ENCODE measurements at places on chromosomes 3 and 15.

DNA sequence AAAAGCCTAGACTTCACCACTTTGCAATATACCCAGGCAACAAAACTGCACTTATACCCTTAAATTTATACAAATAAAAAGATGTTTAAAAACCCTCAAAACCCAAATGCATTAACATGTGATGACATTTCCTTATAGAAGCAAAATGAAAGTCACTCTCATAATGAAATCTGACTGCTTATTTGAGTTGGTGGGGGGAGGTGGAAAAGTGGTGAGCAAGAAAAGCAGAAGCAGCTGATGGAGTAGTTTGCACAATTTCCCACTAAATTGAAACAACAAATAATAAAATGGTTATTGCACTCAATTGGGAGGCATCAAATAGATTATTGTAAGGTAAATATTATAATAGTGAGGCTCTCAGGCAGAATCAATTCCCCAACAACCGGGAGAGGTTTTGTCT is 54.0 kb upstream of the GADL1 start:
- DNase-seq: no peak

DNA sequence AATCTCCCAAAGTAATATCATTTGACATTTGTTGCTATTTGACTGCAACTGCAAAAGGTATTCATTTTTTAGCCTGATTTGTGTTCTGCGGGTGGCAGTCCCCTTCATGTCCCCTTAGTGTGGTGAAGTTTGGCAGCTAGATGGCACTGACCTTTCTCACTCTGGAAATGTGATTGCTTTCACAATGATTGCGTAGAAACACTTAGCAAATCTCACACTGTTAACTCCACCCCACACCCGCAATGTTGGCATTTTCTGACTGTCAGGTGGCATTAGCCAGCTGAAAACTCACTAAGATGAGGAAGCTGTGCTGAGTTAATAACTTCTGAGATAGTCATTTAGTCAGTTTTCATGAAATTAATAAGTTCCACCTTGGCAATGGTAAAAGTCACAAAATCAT is 76.9 kb downstream of the TRIM69 start:
- DNase-seq: no peak

- DNase-seq: no peak
Observed at GRCh38 chr15:74352393-74352910, 15.0 kb downstream of the CYP11A1 start.

- no peak for DNase-seq
Observed at GRCh38 chr15:101158166-101159095, 93.4 kb downstream of the CHSY1 start.

GRCh38 chr3:79491029-79491641 is 276.7 kb downstream of the ROBO1 start:
- no peak for DNase-seq

GRCh38 chr15:73518876-73519733 is 76.1 kb downstream of the REC114 start:
- no peak for DNase-seq

GRCh38 chr15:92521624-92522008 is 127.9 kb downstream of the ST8SIA2 start:
- DNase-seq: peak; percentile 40

GRCh38 chr15:24318981-24319380 is 356.6 kb upstream of the NPAP1 start:
- DNase-seq: no peak

- no peak for DNase-seq
Observed at GRCh38 chr15:40633178-40633577, 39.1 kb downstream of the KNL1 start.

DNA sequence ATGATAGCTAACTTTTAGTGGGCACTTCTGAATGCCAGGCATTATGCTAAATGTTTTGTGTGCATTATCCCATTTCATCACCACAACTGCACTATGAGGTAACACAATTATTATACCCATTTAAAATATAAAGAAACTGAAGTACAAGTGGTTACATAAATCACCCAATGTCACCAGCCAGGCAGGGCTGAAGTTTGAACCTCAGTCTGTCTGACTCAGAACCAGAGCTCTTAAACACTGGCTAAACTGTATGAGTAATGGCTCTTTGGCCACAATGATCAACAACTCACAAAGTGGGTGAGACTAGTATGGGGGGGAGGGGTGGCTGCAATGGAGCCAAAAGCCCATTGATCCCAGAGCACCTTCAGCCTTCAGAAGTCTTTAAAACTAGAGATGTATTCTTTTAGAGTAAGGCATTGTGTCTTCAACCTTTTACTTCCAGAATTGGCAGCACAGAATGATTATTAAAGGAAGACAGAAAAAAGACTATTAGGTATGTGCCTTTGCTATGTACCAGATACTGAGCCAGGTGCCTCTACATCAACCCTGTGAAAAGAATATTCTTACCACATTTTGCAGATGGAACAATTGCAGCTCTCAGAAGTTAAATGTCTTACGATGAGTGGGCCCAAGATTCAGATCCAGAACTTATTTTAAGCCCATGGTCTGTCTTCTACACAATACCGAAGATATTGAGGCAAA is 166.9 kb downstream of the UACA start:
- DNase-seq: no peak

DNA sequence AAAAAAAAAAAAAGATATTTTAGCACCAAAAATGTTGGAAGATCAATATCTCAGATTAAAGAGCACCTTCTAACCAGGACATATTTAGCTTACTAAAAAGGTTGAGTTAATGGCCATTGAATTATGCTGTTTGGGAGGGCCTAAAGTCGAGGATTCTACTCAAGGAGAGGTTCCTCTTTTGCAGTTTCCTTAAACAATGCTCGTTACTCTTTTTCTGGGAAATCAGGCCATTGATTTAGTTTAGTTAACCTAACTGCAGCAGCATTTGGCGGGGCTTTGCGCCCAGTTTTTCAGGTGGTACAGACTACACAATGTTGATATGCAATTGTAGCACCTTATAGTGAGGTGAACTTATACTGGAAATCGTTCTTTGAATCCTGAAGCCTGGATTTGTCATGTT is 6.8 kb downstream of the ABHD2 start:
- DNase-seq: no peak

DNA sequence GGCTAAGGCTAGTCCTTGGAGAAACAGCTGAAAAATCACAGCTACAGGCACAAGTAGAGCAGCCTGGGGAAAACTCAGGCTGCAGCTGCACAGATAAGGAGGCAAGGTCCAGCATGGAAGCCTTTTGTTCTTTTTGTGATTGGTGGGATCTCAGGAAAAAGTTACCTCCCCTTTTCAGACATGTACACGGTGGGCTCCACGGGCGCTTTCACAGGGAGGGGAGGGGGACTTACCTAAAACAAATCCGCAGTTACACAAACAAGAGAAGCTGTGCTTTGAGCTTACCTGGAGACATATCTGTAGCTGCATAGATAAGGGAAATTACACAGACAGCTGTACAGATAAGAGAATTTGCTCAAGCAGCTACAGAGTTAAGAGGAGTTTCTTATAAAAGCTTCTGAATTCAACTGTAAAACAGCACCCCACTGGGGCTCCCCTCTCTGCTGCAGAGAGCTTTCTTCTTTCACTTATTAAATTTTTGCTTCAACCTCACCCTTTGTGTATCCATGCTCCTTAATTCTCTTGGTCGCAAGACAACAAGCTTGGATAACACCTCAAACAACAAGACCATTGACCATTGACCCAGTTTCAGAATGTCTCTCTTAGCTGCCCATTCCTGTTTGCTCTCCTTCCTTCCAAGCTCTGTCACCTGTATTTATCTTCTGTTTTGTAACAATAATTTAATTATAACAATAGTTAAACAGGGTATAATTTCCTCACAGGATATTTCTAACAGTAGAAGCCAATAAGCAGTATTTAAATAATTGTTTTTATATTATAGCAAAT is 10.9 kb upstream of the CD200 start:
- DNase-seq: no peak

- no peak for DNase-seq
Observed at GRCh38 chr3:36060950-36061349, 319.4 kb upstream of the STAC start.

GRCh38 chr3:44128057-44128775 is 113.5 kb upstream of the TOPAZ1 start:
- no peak for DNase-seq

DNA sequence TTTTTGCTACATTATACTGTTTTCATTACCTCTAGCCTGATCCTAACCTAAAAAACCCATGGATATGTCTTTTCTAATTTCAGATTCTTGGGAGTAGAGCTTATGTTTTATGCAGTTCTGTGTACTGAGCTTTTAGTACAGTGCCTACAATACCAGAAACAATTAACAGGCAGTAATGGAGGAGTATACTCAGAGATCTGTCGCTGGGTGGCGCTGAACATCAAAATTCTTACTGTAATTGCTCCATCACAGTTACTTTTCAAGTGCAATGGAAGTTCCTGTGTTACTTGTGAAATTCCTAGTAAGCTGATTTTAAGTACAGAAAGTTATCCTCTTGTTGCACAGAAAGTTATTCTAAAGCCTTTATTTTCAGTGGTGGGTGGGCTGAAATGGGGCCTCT is 66.9 kb downstream of the RNF13 start:
- DNase-seq: peak; percentile 17

GRCh38 chr3:71640331-71640983 is 56.9 kb upstream of the FOXP1 start:
- no peak for DNase-seq

DNA sequence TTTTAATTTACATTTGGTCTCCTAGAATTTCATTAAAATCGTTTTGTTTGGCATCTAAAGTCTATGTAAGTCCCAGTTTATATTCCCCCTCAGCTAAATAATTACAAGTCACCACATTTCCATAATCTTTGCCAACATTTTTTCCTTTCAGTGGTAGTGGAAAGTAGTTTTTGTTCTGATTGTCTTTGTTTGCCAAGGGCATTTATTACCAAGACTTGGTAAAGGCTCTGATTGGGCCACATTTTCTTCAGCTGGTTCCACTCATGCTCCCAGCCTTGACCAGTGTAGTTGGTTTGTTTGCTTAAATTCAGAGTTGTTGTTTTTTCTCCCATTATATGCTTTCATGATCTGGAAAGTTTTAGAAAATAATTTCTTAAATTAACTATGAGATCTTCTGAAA is 153.4 kb upstream of the MME start:
- no peak for DNase-seq

GRCh38 chr15:68556139-68556990 is 22.4 kb upstream of the CORO2B start:
- no peak for DNase-seq

GRCh38 chr3:185353823-185354614 is 8.9 kb upstream of the MAP3K13 start:
- peak; percentile 64 for DNase-seq

DNA sequence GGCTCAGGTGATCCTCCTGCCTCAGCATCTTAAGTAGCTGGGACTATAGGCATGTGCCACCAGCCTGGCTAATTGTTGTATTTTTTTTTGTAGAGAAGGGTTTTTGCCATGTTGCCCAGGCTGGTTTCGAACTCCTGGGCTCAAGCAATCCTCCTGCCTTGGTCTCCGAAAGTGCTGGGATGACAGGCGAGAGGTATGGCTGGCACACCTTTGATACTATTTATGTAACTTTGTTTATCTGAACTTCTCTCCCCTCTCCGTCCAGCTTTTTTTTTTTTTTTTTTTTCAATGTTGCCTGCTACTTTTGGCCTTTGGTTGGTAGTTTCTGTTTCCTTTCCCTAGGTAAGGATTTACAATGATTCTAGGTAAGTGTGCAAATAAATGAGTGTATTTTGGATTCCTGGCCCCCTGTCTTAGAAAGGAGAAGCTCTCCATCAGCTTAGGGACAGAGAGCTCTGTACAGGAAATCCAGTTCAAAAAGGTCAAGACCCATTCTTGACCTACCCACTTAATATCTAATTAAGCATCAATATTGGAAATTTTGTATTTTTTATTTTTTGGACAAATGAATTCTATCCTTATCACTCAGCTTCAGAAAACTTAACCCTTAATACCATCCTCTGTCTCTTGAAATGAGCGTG is 6.8 kb downstream of the ARL6IP5 start:
- DNase-seq: no peak

- DNase-seq: no peak
Observed at GRCh38 chr3:160754371-160754854, 1.6 kb upstream of the PPM1L start.

DNA sequence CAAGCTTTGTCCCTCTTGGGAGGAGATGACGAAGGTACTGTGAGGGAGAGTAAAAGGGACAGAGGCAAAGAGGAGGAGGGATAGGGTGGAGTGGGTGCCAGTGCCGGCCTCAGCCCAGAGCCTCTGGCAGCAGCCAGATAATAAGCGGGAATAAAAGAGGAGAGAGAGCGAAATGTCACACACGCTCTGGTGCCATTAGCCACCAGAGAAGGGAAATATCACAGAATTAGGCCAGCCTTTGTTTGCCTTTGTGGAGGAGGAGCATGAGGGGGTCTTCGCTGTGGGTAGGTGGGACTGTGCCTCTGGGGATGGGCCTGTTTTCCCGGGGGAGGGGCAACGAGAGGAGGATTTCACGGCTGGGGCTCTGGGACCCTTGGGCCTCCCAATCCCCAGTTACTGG is 67.8 kb downstream of the LINGO1 start:
- DNase-seq: no peak

DNA sequence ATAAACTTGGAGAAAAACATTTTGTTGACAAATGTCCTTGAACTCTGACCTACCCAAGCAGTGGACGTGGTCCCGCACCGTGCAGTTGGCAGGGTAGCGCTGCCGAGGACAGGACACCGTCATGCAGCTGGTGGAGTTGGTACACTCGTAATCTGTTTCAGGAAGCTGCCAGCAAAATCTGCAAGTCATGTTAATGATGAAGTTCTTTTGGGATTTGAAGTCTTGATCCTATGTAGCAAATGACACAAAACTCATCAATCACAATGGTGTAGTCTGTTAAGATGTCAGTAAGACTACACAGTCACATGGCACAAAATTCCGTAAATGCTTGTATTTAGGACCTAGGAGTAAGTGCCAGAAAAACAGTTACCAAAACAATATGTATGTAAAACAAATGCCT is 5.5 kb downstream of the TM2D3 start:
- no peak for DNase-seq

- DNase-seq: no peak
Observed at GRCh38 chr3:74409066-74409465, 205.4 kb downstream of the CNTN3 start.

- no peak for DNase-seq
Observed at GRCh38 chr3:61776390-61776789, 215.0 kb downstream of the PTPRG start.

DNA sequence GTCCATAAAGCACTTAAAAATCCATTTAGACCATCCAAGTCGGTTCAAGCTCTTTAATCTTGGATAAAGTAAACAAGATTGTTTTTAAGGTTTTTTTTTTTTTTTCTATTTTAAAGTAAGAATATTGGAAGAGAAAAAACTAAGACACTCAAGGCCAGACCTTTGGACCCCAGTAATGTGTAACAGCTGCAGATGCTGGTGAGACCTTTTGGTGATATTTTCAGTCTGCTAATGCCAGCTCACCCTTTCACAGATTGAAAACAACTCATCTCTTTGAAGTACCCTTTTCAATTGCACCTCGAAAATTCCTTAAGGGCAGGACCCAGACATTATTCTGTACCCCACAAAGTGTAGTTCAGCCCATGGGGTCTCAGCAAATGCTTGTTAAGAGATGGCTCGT is 260.7 kb upstream of the CTNNB1 start:
- DNase-seq: no peak
